Stimulated activated CD8-positive, alpha-beta memory T cell treated with anti-CD3 and anti-CD28 coated beads, Interleukin-2, amount 100 ng/mL, for 1 hour (primary cell): ENCODE measurements at places on chromosomes 1 and 21.

DNA sequence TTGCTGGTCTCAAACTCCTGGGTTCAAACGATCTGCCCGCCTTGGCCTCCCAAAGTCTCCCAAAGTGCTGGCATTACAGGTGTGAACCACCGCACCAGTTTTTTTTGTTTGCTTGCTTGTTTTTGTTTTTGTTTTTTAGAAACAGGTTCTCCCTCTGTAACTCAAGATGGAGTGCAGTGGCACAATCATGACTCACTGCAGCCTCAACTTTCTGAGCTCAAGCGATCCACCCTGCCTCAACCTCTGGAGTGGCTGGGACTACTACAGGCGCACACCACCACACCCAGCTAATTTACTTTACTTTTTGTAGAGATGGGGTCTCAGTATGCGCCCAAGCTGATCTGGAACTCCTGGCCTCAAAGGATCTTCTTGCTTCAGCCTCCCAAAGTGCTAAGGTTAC lies 47.3 kb upstream of the USP1 start:
- DNase-seq, result no peak

DNA sequence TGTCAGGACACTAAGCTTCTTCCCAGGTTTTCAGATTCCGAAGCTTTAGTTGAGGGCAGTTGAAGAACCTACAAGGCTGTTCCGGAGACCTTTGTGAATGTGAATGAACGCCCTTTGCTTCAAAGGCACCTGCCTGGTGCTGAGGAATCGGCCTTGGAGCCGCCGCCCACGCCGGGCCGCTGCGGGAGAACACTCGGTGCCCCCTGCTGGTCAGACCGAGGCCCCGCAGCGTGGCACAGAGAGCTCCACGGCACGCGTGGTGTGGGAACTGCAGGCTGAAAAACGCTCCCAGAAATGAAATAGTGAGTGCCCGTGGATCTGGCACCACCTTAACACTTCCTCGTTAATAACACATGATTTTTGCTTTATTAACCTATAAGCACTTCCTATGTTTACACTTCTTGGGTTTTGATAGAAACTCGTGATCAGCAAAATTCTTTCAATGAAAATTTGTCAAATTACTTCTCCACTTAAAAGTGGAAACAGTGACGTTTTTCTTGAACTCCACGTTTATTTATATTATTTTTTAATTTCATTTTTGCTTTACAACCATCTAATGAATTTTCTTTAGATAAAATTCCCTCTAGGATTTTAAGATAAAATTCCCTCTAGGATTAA lies 460.6 kb downstream of the DSCAM start:
- DNase-seq, result no peak

- no peak for DNase-seq
Observed at GRCh38 chr1:83769594-83770318, 229.2 kb downstream of the TTLL7 start.

- no peak for DNase-seq
Observed at GRCh38 chr1:158998781-158999161, 10.9 kb upstream of the IFI16 start.

DNA sequence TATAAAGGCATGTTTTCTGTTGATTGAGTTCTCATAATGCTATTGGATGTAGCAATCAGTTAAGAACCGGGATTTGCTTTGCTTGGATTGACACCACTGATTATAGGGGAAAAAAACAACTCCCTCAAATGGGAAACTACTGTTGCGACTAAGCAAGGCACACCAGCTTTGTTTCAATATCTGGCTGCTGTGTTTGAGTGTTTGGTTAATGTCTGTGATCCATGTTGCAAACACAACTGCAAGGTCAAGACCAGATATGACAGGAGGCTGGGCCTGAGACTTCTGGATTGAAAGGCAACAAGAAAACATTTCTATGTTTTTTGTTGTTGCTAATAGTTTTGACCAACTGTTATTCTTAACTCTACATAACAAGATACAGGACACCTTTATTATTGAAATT lies 50.7 kb downstream of the MTR start:
- no peak for DNase-seq

- DNase-seq, result no peak
Observed at GRCh38 chr1:41622402-41622801, 137.9 kb upstream of the EDN2 start.

DNA sequence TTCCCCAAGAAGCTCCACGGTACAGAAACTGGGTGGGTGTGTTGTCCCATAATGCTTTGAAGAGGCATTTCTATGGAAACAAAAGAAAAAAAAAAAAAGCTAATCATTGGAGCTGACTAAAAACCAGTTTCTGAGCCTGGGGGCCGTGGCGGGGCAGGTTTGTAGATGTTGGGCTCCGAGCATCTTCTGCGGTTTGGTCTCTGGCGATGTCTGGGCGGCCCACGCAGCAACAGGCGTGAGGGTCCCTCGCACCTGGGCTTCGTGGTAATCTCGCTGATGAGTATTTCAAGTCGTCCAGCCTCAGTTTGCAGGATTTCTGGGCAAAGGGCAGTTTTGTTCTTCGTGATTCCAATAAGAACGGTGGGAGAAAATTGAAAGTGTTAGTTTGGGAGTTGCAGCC lies 6.8 kb downstream of the TP73 start:
- DNase-seq, result no peak

- DNase-seq, result no peak
Observed at GRCh38 chr1:232192781-232193450, 437.0 kb downstream of the SIPA1L2 start.

DNA sequence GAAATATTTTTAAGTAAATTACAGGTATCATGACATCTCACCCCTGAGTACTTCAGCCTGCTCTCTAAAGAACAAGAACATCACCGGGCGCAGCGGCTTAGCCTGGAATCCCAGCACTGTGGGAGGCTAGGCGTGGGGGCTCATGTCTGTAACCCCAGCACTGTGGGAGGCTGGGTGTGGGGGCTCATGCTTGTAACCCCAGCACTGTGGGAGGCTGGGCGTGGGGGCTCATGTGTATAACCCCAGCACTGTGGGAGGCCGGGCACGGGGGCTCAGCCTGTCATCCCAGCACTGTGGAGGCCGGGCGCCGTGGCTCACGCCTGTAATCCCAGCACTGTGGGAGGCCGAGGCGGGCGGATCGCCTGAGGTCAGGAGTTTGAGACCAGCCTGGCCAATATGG lies 7.7 kb upstream of the CDK11B start:
- no peak for DNase-seq

DNA sequence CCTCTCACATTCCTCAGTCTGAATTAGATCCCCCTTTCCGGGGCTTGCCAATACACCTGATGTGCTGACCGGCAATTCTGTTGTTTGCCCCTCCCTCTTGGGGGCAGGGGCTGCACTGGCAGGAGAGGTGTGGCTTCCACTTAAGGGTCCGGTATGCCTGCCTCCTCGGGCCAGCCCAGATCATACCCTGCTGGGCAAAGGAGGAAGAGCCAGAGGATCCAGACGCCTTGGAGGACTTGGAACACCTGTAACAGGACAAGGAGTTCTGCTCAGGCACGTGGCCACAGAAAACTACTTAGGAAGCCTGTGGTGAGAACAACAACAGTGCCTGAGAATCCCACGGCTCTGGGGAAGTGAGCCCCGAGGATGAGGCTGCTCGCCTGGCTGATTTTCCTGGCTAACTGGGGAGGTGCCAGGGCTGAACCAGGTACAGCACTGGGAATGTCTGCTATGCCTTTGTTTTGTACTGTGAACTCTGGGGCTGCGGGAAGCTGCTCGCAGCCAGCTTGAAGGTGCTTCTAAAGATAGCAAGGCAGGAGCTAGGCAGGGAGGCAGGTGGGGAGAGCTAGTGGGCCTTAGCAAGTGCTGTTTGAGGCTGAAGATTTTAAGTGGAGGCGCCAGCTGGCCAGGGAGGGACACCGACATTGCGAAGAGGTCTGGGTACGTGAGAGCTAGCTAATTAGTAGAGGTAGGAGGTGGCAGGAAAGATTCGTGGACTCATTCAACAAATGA lies at the start of gene SMPDL3B:
SMPDL3B (plus strand) TSS at position 183 of the 732 bp plus-strand sequence; CDS start at position 367, 184 bp downstream.
- DNase-seq, result no peak

DNA sequence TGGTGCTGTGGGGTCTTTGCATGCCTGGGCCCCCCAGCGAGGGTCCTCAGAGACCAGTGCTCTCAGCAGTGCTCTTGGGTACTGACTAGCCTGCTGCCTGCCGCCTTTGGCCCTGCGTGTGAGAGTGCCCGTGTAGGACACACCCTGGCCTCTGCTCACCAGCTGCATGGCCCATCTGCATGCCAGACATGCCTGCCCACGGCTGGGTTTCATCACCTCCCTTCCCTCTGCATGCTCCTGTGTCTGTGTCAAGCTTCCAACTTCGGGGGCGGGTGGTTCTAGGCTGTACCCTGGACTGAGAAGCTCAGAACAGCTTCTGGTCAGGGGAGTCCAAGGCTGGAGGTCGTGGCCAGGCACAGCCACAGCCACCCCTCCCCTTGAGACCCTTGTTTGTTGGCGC lies 56.9 kb downstream of the PTPRF start:
- no peak for DNase-seq

DNA sequence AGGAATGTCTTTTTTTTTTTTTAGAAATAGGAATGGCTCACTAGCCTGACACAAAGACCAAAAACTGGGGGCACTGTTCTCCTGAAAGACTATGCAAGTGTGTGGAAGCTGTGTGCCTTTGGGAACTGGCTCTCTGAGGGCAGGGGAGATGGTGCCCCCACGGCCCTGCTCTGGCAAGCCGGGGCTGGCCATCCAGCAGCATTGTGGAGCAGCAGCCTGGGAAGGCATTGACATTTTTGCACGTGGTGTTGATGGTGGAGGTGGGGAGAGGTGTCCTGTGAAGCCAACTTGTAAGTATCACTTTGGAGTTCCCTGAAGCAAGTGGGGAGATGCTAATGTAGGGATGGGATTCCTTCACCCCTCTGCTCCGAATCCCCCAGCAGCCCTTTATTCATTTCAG lies 460.1 kb downstream of the RPS6KC1 start:
- no peak for DNase-seq

DNA sequence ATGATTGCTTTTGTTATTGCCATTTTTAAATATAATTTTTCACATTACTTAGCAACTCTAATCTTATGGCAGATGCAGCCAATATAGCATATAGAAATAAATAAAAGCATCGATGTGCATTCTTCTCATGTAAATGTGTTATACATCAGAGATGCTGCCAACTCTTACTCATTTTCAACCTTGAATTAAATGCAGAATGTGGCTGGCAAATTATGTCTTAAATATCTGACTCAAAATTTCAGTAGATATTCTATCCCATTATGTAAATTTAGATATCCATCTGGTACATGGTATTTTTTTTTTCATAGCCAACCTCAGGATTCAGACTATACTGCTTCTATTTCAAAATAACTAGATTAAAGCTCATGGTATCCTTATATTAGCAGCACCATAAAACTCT lies 916.7 kb upstream of the TMPRSS15 start:
- DNase-seq, result no peak

GRCh38 chr1:29550119-29550841 lies 314.0 kb downstream of the PTPRU start:
- no peak for DNase-seq

GRCh38 chr1:117967881-117968280 lies 38.3 kb downstream of the WDR3 start:
- DNase-seq, result no peak

DNA sequence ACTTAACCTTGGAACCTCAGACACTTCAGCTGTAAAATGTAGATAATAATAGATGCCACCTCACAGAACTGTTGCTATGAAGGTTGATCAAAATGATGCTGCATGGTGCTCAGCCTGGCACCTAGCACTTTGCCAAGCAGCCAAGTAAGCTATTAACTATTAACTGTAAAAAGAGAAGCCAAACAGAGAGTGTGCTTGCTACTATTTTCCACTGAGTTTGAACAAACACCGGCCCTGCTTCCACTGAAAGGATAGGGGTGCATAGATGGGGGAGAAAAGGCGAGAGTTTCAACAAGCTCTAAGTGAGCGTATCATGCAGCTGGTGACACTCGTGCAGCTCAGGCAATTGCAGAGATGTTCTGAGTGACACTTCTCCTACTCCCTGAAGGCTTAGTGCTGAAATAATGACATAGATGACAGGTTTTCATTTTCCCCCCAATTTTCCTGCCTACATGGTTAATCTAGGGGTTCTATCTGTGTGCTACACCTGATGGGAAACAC lies 78.2 kb downstream of the GPR88 start:
- no peak for DNase-seq

- no peak for DNase-seq
Observed at GRCh38 chr1:28592321-28593071, 431 bp downstream of the RAB42 start.

GRCh38 chr1:177162243-177162642 lies 2.3 kb downstream of the ASTN1 start:
- DNase-seq, result no peak

DNA sequence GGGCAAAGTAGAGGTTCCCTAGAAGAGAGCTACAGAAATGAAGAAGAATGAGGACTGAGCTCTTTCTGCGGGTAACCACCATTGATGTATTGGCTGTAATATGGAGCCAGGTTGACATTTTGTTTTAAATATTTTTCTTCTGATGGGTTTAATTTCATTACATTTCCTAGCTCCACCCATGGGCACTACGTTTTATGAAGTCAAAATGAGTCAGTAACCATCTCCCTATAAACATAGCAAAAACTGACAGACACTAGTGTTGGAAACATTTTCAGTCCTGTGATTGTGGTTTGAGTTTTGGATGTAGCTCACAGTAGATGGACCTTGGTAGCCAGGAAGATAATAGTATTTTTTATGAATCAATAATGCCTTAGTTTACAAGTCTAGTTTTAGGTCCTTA lies 470.4 kb upstream of the B3GALT2 start:
- no peak for DNase-seq

DNA sequence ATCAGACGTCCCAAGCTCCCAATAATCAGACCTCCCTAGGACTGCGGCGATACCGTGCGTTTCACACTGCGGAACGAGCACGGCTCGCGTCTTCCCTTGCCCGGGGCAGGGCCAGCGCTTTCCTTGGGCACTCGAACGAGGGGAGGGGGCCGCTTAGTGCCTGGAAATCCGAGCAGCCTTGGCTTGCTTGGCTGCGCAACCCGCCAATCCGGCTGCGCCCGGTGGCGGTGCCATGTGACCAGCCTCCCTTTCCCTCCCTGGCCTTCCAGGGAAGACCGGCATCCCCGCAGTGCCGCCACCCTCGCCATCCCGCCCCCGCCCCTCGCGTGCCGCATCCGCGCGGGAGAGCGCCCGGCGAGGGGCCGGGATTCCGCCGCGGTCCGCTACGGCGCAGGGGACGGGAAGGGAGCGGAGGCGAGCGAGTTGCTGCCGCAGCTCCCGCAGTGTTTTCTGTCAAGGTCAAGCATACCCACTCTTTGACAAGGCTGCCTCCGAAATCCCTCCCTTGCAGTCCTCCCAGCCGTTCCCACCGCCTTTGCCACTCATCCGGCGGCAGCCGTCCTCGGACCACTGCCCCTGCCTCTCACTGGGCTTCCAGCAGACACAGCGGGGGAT lies 8.3 kb upstream of the RNF19B start:
- no peak for DNase-seq

DNA sequence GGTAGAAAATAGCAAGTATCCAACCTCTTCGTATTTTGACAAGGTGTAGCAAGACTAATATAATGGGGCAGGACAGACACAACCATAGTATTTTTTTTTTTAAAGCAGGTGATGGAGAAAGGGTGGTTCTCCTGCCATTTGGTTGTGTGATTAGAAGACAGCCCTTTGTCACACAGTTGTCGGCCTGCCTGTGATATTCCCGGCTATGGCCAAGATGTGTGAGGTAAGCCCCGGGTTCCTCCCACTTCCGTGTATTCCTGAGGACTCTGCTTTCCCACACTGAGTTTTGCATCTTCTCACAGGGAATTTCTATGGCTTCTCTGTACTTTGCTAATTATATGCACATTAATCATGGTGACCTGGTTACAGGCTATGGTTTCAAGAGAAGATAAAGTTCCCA lies 35.9 kb downstream of the ZNF496 start:
- DNase-seq, result no peak

GRCh38 chr1:172485626-172486025 lies 41.8 kb upstream of the PIGC start:
- no peak for DNase-seq

- DNase-seq, result no peak
Observed at GRCh38 chr1:28976248-28976647, 61.9 kb downstream of the EPB41 start.
